ENCODE measurements at places on chromosomes 4 and X. TPM values are rescaled to one million over a fixed set of nuclear protein-coding genes. Genes with fewer than 3 reads are reported as not detected.
A peak's percentile ranks its signal among the peaks of the same experiment; 100 is the strongest.

DNA sequence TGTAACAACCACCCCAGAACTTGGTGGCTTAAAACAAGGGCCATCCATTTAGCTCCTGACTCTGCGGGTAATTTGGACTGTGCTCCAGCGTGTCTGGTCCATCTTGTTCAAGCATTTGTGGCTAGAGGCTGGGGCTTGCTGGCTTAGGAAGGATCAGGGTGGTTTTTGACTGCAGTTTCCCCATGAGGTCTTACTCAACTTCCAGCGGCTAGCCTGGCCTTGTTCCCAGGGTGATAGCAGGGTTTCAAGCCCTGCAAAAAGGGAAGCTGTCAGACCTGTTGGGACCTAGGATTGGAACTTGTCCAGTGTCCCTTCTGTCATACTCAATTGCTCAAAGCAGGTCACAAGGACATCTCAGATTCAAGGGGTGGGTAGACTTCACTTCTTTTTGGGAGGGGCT, 205.9 kb downstream of the STIM2 start:
- no peaks in the 10 kb centered on the region for H3K4me1 ChIP-seq
- no peaks in the 10 kb centered on the region for H3K36me3 ChIP-seq
- DNase-seq = peak; percentile 32
- no peak overlapping the region for H3K4me3 ChIP-seq
- H3K27ac ChIP-seq = no peak overlapping the region

GRCh38 chr4:100188829-100189228, 1.4 kb downstream of the DDIT4L start:
- peaks cover 35% of the 10 kb centered on the region for H3K27me3 ChIP-seq
- H3K4me1 ChIP-seq = peaks cover 7% of the 10 kb centered on the region
- no peak overlapping the region for H3K27ac ChIP-seq
- peaks cover 23% of the 10 kb centered on the region for H3K36me3 ChIP-seq
- H3K4me3 ChIP-seq = peak overlapping the region; percentile 86

DNA sequence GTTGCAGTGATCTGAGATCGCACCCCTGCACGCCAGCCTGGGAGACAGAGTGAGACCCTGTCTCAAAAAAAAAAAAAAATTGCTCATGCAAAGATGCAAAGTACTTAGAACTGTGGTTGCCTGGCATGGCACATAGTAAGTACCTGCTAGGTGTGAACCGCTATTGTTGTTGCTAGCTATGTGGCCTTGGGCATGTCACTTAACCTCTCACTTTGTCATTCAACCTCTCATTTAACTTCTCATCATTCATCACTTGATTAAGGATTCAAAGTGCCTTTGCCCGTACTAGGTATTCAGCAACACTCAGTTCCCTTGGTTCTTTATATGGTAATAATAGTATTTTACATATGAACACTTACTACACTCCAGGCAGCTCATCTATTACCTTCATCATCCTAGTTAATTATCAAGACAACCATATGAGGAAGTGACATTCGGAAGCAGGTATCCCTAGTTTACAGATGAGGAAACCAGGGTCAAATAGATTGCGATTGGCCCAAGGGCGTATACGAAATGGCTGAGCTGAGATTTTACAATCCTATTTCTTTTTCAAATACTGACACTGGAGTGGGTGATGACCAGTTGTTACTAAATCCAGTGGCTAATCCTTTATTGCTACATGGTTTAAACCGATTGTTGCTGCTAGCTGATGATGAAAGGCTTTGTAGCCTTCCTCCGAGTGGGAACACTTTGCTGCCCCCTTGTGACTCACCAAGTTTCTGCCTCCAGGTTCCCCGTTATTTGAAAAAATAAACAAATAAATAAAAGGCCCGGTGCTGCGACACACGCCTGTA, 28.8 kb upstream of the SOWAHD start:
- H3K36me3 ChIP-seq = no peaks in the 10 kb centered on the region
- no peak overlapping the region for H3K4me3 ChIP-seq
- H3K27ac ChIP-seq = no peak overlapping the region
- no peaks in the 10 kb centered on the region for H3K4me1 ChIP-seq
- DNase-seq = peak; percentile 81

DNA sequence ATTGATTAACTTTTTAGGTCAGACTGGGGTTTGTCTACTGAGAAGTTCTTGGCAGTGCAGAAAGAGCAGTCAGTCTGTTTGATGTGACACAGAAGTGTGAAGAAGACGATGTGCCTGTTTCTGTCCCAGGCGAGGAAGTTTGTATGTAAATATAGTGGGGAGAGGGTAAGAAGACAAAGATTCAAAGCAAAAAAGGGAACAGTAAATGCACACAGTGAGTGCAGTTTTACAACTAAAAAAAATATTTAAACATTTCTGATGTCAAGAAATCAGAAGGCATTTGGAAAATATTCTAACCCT, 264.9 kb downstream of the RAPGEF2 start:
- H3K4me3 ChIP-seq = no peak overlapping the region
- no peaks in the 10 kb centered on the region for H3K27me3 ChIP-seq
- no peak for DNase-seq
- peaks cover 10% of the 10 kb centered on the region for H3K36me3 ChIP-seq

DNA sequence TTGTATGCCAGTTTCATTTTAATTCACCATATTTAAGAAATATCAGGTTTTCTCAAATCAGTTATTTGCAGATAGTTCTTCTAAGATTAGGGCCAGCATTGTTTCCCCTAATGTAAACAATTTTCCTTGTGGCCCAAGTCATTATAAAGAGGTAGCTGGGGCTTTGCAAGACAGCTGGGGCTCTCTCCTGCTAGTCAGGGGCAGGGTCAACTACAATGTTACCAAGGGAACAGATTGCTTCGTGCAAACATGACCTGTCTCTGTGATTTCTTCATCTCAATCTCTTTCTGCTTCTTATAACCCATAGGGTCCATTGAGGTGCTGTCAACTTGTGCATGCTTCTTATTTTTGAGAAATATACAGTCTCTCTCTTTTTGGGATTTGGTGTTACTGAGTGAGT, 12.1 kb downstream of the ARMCX6 start:
- no peaks in the 10 kb centered on the region for H3K4me1 ChIP-seq
- H3K27me3 ChIP-seq = no peaks in the 10 kb centered on the region
- H3K4me3 ChIP-seq = no peak overlapping the region
- no peak for DNase-seq
- H3K27ac ChIP-seq = no peak overlapping the region
- no peaks in the 10 kb centered on the region for H3K36me3 ChIP-seq

- no peak overlapping the region for H3K27ac ChIP-seq
Observed at GRCh38 chrX:55488006-55488592, 1.5 kb downstream of the USP51 start.

The VCX3B gene
- not detected for total RNA-seq

The CXCL8 gene
- total RNA-seq = not detected

The S100P gene
- not detected for total RNA-seq

All from endodermal cell (in vitro differentiated cells).